ENCODE measurements at places on chromosomes 1 and 21.

DNA sequence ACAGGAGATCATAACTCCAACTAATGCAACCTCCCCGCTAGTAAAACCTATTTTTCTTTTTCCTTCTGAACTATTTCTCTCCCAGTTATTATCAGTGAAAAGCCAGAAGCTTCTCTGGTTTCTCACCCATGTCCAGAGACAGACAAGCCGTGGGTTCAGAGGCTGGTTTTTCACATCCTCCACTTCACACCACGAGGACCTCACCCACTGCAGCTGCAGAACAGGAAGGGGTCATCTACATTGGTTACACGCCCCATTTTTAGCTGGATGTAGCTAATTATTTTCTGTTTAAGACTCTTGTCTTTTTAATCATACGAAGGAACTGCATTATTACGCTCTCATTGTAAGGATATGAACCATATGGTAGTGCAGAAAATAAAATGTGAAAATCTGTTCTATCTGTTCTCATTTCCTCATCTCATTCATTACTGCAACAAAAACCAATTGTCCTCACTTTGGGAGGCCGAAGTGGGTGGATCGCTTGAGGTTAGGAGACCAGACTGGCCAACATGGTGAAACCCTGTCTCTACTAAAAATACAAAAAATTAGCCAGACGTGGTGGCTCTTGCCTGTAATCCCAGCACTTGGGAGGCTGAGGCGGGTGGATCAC lies 39.1 kb upstream of the CLDN14 start:
- no peak for DNase-seq

GRCh38 chr1:119617751-119618691 lies 30.0 kb downstream of the ZNF697 start:
- DNase-seq = peak; percentile 9

GRCh38 chr1:96992871-96993270 lies 271.3 kb downstream of the PTBP2 start:
- DNase-seq = no peak

DNA sequence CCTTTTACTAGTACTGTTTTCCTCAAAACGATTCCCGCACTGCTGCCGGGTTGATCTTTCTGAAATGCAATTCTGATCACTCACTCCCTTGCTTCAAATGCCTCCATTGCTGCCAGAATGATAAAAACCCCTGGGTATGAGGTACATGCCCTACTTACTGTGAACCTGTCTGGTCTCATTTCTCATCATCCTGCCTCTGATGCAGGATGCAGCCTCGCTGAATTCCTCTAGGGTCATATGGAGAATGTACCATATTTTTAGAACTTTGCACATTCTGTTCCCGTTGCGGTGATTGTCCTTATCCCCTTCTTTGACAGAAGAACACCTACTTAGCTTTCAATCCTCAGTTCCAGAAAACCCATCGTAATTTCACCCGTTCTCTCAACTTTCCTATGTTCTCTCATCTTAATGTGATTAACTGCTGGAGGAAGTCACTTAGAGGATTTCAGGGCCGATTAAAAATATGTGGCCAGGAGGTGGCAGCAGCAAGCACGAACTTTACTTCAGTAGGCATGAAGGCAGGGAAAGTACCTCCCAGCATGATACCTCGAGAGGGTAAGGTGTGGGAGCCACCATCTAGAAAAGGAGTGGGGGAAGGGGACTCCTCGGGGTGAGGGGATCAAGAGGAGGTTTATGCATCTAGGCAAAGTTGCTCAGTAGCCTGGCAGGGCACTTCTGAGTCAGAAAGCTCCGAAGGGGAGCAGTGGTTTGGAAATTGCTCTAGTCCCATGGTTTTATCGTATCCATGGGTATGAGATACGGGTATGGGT lies 361.5 kb upstream of the ZP4 start:
- DNase-seq = peak; percentile 46

- DNase-seq = peak; percentile 82
Measured at GRCh38 chr1:44501047-44501890, 96.2 kb downstream of the RNF220 start.

DNA sequence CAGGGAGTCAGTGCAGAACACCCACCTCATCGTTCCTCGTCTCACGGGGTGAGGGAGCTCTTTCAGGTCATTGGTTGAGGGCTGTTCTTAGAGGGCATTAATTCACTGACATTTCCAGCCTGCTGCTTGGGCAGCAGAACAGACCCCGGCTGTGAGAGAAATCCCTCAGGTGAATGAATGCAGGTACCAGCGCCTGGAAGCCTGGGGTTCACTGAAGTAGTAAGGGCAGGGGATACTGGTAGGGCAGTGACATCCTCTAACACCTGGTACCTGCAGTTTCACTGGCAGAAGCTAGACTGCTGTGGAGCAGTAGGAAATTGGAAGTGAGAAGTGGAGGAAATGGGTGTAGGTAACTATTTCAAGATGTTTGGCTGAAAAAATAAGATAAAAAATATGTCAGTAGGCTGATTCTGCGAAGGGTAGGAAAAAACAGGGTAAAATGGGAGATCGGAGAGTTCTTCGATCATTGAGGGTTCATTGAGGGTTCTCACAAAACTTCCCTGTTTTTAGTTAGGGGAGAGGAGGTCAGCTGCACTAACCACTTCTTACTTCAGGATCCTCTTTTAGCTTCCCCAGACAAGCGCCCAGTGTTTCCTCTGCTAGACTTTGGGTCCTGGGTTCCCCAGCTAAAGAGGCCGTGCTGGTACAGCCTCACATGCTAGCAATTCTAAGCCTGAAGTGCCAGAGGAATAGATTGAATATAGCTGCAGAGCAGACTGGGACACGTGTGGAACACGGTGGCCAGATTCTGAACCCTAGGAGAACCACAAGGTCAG lies 55.2 kb downstream of the RNF220 start:
- DNase-seq = no peak

GRCh38 chr1:184836934-184837895 lies 82.6 kb upstream of the EDEM3 start:
- no peak for DNase-seq

DNA sequence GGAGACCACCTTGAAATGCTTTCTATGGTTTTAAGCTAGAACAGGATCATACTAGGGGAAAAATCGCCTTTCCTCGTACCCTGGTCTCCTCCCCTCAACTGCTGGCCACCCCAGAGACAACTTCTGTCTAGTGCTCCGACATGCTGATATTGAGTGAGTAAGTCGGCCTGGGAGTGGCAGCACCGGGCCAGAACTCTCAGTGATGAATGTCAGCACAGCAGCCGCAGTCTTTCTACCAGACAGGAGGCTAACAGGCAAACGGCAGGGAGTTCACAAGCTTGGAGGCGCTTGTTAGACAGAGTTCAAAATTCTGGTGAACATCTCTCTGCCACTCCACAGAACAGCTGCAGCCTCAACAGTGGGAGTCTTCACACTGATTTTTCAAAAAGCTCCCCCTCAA lies 716.9 kb downstream of the ADGRL2 start:
- DNase-seq = no peak

DNA sequence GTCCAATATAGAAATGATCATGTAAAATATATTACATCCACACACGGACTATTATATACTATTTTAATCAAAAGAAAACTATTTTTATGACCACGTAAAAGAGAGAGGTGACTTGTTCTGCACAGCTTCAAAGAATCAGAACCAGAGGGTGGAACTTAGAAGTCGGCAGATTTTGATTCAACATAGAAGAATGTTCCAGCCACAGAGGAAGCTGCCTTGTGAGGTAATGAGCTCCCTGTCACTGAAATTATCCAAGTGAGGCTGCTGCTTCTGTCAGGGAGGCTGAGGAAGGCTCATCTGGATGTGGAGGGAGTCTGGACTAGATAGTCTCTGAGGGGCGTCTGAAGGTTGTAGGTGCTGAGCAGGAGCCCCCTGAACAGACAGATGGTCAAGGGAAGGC lies 2.7 kb downstream of the PLEKHA6 start:
- no peak for DNase-seq

Data from occipital lobe (tissue), 3 donors.